MV-4-11 (cell line): ENCODE measurements at places on chromosomes 1 and 21.
A peak's percentile ranks its signal among the peaks of the same experiment; 100 is the strongest.

DNA sequence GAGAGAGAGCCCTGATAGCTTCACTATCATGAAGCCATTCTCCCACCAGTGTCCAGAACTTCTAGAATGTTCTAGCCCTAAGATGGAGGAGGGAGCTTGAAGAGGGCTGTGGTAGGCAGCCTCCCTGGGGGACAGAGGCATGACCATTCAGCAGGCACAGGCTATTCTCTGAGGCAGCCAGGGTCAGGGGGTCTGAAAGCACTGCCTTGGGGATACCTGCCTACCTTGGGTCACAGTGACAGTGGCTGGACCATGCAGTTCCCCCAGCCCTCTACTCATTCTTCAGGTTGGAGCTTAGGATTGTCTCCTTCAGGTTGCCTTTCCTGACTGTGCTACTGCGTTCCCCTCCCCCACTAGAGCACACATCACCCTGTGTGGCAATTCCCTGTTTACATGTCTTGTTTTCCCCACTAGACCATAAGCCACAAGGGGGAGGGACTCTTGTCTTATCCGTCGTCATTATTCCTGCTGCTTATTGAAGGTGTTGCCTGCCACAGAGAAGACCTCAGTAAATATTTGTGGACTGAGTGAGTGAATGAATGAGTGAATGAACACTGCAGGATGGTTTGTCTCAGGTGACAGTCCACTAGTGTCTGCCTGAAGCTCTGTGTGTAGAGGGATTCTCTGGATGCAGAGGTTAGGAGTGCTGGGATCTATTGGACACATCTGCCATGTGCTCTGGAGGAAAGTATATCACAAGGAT lies 5.2 kb downstream of the ZDHHC18 start:
- no peak for DNase-seq

- DNase-seq: no peak
These were observed 415.0 kb upstream of the ESRRG start for GRCh38 chr1:217138173-217138765.

DNA sequence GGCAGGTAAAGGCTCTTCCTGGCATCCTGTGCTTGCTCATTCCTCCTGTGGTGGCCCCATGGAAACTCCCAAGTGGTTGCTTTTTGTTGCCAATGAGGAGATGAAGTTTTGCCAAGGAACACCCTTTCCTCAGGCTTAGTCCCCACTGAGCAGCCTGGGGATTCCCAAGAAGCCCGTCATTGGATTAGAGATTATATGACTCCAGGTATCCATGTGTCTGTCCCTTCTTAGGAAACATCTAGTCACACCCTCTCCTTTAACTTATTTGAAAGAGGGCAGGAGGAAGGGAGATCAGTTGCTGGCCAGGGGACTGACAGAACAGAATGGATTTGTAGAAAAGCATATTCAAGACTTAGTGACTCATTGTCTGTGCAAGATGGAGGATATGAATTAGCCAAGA lies 3.8 kb upstream of the LCE3A start:
- no peak for DNase-seq

DNA sequence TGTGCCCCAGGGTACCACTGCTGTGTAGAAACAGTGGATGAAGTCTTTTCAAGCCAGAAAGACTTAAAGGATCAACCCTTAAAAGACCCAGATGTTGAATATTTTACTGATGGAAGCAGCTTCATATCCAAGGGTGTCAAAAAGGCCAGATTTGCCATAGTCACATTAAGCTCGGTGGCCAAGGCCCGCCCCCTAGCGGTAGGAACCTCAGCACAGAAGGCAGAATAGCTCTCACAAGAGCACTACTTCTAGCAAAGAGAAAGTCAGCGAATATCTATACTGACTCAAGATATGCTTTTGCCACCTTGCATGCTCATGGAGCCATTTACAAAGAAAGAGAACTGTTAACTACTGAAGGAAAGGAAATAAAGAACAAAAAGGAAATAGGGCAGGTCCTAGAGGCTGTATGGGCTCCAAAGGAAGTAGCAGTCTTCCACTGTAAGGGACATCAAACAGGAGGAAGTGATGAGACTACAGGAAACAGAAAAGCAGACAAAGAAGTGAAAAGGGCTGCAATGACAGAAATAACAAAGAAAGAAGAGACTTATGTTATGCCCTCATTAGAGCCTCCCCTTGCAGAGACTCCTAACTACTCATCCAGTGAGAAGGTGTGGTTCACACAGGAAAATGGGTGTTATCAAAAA lies 90.5 kb downstream of the LIPI start:
- DNase-seq: peak; percentile 28

- no peak for DNase-seq
These were observed 32.6 kb downstream of the TRIM67 start for GRCh38 chr1:231194476-231194842.

DNA sequence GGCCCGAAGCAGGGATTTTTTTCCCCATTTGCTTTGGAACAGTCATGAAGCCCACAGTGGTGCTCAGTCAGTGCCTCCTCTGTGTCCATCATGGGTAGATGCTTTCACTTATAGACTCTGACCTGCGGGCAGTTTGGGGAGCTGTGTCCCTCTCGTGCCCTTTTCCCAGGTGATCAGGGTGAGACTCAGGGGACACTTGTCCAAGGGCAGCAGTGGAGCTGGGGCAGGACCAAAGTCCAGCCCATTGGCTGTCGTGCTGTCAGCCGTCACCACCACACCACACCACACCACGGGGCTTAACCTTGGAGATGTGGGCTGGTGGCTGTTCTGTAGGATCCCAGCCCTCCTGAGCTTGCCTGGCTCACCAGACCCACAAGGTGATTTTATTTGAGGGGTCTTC lies 34.9 kb downstream of the SIM2 start:
- DNase-seq: no peak

DNA sequence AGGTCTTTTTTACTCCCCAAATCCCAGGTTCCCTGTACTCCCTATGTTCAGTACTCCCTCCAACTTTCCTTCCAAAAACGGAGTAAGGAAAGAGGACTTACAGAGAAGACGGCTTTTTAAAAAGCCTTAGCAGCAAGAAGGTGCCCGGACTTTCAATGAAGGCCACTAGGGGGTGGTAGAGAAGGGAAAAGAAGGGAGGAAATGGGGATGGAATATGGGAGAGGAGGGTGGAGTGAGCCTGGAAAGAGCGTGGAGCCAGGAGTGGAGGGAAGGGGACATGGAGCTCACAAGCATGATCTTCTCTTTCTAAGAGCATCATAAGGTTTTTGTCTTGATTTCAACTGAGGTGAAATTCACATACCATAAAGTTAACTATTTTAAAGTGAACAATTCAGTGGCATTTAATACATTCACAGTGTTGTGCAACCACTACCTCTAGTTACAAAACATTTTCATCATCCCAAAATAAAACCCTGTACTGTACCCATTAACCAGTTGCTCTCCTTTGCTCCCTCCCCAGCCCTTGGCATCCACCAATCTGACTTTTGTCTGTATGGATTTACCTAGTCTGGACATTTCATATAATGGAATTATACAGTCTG lies 129.9 kb downstream of the ZNF281 start:
- DNase-seq: peak; percentile 11

- DNase-seq: no peak
These were observed 128.5 kb downstream of the ZNF281 start for GRCh38 chr1:200281201-200281835.

- DNase-seq: no peak
These were observed 137.9 kb downstream of the SLC45A1 start for GRCh38 chr1:8455700-8456307.

DNA sequence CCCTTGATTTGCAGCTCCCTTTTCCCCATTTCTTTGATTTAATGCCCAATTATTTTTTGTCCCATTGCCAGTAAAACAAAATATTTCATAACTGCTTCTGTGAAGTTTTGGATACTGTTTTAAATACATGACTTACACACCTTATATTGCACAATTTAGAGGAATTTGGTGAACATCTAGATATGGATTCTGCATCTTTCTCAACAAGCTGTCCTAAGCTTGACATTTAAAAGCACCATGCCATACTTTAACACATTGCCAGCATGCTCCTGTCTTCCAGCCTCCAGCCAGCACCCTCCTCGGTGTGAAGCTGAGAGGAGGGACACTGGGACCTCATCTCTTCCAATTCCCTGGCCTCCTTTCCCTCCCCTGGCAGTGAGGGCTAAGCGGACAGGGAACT lies 167.6 kb downstream of the SEC16B start:
- DNase-seq: no peak

- no peak for DNase-seq
These were observed 12.5 kb downstream of the FGGY start for GRCh38 chr1:59309392-59309791.

DNA sequence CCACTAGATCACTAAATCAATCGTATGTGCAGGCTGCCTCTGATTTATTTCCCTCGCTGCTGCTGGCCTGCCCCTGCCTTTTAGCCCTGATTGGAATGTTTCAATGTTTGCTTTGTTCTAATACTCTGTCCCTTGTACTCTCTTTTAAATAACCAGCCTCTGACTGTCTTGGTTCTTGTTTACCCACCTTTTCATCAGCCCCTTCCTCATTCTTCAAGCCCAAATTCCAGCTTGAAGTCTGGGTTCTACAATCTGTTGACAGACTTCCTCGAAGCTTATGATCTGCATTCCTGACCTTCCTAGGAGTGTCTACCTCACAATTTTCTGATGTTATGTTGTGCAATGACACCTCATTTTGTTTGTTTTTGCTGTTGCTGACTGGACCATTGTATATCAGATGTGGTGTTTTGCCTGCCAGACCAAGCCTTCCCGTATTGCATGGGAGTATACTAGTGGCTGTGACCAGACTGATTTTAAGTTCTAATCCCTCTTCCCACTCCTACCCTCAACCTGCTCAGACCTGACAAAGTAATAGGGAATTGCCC lies 46.6 kb upstream of the APOBEC4 start:
- DNase-seq: no peak

DNA sequence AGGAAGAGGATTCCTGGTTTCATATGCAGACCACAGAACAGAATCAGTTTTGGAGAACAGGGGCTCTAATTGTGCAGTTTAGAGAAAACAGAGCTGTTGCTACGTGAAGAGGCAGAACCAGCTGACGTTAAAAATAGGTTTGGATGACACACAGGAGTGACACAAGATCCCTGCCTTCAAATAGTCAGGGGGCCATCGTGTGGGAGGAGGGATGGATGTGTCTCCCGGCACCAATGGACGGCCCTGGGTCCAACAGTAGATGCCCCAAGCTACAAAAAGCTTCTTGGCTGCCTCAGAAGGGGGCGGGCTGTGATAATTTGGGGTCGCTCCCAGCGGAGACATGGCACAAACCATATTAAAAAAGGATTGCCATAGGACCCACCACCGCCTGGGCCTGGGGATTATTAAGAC lies 87.8 kb downstream of the MRPL37 start:
- peak; percentile 5 for DNase-seq

GRCh38 chr1:221874285-221875003 lies 132.6 kb upstream of the DUSP10 start:
- peak; percentile 3 for DNase-seq

GRCh38 chr1:67316180-67316902 lies 8.7 kb downstream of the IL12RB2 start:
- DNase-seq: no peak

DNA sequence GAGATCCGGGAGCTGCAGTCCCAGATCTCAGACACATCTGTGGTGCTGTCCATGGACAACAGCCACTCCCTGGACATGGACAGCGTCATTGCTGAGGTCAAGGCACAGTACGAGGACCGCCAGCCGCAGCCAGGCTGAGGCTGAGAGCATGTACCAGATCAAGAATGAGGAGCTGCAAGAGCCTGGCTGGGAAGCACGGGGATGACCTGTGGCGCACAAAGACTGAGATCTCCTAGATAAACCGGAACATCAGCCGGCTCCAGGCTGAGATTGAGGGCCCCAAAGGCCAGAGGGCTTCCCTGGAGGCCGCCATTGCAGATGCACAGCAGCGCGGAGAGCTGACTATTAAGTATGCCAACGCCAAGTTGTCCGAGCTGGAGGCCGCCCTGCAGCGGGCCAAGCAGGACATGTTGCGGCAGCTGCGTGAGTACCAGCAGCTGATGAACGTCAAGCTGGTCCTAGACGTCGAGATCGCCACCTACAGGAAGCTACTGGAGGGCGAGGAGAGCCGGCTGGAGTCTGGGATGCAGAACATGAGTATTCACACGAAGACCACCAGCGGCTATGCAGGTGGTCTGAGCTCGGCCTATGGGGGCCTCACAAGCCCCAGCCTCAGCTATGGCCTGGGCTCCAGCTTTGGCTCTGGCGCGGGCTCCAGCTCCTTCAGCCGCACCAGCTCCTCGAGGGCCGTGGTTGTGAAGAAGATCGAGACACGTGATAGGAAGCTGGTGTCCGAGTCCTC lies 25.5 kb downstream of the ETV3L start:
- peak; percentile 36 for DNase-seq

GRCh38 chr1:167447521-167448136 lies 70.7 kb downstream of the CD247 start:
- DNase-seq: peak; percentile 74

GRCh38 chr21:34545079-34545884 lies 33.3 kb upstream of the KCNE1 start:
- DNase-seq: peak; percentile 98

DNA sequence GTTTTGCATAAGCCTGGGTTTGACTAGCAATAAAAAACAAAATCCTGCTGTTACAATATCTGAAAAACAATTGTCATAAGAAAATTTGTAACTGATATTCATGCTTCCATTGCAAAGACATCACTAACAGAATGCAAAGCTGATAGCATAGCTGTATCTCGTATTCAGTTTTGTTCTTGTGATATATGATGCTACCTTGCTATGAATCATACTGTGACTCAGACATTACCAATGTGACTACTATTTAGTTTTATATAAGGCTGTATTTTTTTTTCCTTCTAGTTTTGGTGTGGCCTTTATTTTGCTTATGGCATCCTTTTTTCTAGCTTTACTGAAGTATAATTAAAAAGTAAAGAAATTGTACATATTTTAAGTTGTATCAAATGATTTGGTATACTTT lies 1381.8 kb downstream of the MRPL39 start:
- peak; percentile 21 for DNase-seq

- no peak for DNase-seq
These were observed 21.8 kb downstream of the GPR157 start for GRCh38 chr1:9107136-9107535.

DNA sequence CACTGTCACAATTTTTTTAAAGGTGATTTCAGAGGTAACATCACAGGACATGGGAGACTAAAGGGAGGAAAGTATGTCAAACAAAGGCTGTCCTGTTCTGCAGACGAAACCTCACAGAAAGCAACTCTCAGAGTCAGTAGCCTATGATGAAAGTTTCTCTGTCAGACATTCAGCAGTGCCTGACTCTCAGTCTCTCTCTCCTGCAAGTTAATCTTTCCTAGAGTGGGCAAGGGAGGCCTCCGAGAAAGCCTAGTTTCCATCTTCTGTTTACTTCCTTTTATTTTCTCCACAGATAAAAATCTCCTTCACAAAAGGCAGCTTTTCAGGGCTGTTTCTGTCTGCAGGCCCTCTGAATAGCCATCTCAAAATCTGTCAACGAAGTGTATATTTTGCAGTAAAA lies 24.9 kb upstream of the FMO2 start:
- peak; percentile 45 for DNase-seq

- no peak for DNase-seq
These were observed 18.8 kb downstream of the EMC1 start for GRCh38 chr1:19232524-19232846.

GRCh38 chr21:27555996-27556395 lies 589.1 kb upstream of the ADAMTS5 start:
- no peak for DNase-seq
